Ureter (tissue), 1 donor: ENCODE measurements at places on chromosomes 13 and 19.
A peak's percentile ranks its signal among the peaks of the same experiment; 100 is the strongest.

- no peak for DNase-seq
Observed at GRCh38 chr19:54345938-54346386, 7.0 kb upstream of the LILRA4 start.

- DNase-seq: no peak
Observed at GRCh38 chr13:54449922-54450321, 1421.3 kb downstream of the OLFM4 start.

DNA sequence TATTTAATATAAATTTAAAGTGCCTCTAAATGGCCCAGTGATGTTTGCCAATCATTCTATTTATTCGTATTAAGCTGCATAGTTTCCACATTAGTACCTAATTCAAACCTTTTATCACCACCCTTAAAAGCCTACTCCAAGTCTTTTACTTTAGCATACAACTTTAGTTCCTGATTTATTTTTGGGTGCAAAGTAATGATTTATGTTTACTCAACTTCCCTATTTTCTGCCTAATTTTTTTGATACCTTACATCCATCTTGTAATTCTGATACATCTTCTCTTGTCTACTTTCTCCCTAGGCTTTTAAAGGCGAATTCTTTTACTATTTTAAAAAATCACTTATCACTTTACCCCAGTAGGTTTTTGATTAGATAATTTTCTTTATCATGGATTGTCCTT lies 2651.1 kb upstream of the PCDH20 start:
- no peak for DNase-seq

DNA sequence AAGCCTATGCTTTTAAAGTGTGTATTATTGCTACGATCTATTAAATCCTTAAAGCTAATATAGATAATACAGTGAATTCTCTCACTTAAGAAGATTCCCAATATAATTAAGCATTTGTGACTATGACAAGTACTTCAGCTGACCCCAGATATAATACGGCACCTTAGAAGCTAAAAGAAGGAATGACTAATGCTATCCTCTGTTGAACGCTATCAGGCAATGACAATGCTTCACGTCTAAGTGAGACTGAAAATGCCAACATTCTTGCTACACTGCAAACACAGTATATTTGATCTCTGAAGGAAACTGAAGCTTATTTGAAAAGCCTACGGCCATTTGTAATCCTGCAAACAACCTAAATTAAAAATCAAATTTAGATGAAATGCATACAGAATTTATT lies 19.7 kb downstream of the VWA8 start:
- no peak for DNase-seq

GRCh38 chr19:16586991-16587832 lies 15.0 kb upstream of the SLC35E1 start:
- peak; percentile 76 for DNase-seq

DNA sequence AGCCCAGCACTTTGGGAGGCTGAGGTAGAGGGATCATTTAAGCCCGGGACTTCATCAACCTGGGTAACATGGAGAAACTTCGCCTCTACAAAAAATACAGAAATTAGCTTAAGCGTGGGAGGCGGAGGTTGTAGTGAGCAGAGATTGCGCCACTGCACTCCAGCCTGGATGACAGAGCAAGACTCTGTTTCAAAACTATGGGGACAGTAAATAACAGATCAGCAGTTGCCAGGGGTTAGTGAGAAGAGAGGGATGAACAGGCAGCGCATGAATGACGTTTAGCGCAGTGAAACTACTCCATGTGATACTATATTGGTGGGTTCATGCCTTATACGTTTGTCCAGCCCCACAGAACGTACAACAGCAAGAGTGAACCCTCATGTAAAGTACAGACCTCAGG lies 7.1 kb upstream of the ICAM3 start:
- DNase-seq: no peak

DNA sequence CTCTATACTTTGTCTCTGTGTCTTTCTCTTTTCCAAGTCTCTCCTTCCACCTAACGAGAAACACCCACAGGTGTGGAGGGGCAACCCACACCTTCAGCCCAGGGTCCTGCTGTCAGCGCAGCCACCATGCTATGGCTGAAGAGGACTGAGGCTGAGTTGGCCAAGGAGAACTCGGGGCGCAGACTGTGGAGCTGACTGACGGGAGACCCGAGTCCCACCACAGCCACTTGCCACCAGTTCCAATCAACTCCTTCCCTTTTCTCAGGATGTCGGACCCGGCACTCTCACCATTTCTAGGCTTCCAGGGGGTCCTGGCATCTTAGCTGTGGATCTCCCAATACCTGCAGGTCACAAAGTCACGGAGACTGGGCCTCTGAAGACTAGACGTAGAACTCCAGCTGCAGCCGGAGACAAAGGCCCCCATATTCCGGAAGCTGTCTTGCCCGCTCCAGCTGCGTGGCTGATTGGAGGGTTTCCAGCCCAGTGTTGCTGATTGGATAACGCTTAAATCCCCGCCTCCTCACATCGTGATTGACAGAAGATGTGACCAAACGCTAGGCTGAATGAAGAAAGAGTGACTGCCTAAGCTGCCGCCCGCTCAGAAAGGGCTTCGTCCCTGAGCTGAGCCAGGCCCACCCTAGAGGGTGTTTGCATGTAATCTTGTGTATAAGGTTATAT lies 63.6 kb downstream of the ZNF429 start:
- DNase-seq: peak; percentile 89

DNA sequence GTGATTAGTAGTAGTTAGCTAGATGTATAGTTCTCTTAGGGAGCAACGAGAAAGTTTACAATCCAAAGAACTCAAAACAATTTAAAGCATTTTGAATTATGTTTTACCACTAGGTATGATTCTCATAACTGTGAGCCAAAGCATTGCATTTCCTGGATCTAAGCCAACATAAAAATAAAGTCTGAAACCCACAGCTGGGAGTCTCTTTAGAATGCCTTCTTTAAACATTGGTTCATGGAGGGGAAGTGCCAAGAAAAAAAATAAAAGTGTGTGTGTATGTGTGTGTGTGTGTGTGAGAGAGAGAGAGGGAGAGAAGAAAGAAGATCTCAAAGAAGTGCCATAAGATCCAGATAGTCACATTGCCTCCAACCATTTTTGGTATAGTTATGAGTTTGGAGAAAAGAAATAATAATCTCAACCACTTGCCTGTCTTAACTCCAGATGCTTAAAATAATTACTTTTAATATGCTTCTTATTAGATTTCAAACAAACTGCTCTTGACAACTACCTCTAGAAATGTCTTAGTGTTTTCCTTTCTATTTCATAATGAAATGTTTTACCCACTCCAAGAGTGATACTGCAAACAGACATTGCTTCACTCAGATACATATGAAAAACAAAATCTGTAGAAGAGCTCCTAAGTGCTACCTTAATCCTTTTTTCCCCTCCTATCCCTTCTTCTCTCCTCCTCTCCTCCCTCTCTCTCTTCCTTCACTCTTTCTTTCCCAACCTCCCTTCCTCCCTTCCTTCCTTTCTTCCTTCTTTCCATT lies 554.1 kb downstream of the KCTD12 start:
- no peak for DNase-seq

GRCh38 chr13:92575777-92576176 lies 650.8 kb upstream of the GPC6 start:
- no peak for DNase-seq

DNA sequence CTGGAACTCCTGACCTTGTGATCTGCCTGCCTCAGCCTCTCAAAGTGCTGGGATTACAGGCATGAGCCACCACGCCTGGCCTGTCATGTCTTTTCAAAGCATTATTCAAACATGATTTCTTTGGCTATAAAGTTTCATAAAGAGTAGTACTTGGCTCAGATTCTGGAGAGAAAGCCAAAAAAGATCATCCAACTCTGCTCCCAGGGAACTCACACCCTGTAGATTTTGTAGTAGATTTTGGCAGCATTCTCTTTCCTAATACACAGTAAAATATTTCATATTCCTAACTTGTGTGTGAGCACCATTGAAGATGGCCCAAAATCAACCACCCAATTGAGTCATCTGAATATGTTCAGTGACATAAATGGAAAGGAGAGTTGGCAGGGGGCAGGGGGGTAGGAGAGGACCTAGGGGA lies 48.4 kb downstream of the CAB39L start:
- DNase-seq: no peak

DNA sequence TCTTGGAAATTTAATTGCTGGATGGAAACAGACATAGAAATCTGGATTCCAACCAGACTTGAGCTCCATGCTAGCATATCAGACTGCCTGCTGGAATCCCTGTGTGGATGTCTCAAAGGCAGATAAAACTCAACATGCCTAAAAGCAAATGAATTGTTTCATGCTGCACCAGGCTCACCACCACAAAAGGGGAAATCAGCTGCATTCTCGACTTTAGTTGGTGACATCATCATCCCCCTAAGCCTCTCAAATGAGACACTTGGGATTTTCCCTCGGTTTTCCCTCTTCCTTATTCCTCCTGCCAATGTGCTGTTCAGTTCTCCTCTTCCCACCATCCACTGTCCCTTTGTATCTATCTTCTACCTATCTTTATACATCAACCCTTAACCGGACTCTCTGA lies 134.3 kb downstream of the ZDHHC20 start:
- DNase-seq: no peak

GRCh38 chr13:104953588-104953987 lies 1581.9 kb downstream of the EFNB2 start:
- DNase-seq: no peak

DNA sequence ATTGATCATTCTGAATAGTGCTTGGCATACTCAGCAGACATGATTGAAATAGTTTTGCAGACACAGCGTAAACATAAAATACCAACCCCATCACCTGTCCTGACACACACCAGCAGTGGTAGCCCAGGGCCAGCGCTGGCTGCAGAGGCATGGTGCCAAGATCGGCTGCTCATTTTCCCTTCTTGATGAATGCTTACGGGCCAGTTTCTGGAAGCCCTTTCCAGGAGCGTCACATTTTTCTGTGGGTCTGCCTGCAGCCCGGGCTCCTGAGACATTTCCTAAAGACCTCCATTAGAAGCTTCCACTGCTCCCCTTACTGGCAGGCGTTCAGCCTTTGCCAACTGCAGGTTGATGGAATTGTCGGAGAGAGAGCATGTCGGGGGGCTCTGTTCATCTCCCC lies 48.6 kb downstream of the CHST8 start:
- DNase-seq: no peak

- DNase-seq: no peak
Observed at GRCh38 chr13:97548138-97548537, 114.2 kb downstream of the RAP2A start.

GRCh38 chr19:36059180-36059910 lies 4.6 kb downstream of the WDR62 start:
- no peak for DNase-seq

GRCh38 chr13:24214528-24214927 lies 54.0 kb downstream of the SPATA13 start:
- no peak for DNase-seq

- peak; percentile 72 for DNase-seq
Observed at GRCh38 chr19:38661996-38662395, 14.5 kb downstream of the ACTN4 start.

DNA sequence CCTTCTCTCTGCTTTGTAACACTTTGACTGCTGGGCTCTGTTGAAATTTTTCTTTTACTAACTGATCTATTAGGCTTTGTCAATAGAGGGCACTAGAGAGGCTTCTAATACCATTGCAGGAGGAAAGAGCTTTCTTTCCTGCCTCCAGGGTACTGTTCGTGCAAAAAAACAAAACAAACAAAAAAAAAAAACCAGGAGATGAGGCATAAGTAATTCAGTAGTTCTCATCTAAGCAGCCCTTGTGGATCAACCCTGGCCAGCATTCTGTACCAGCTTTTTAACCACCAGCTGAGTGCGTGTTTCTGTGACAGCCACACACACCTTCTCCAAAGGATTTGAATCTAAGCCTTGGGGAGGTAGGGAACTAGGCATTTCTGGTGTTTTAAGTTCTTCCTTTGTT lies 1707.6 kb upstream of the SLC10A2 start:
- no peak for DNase-seq

DNA sequence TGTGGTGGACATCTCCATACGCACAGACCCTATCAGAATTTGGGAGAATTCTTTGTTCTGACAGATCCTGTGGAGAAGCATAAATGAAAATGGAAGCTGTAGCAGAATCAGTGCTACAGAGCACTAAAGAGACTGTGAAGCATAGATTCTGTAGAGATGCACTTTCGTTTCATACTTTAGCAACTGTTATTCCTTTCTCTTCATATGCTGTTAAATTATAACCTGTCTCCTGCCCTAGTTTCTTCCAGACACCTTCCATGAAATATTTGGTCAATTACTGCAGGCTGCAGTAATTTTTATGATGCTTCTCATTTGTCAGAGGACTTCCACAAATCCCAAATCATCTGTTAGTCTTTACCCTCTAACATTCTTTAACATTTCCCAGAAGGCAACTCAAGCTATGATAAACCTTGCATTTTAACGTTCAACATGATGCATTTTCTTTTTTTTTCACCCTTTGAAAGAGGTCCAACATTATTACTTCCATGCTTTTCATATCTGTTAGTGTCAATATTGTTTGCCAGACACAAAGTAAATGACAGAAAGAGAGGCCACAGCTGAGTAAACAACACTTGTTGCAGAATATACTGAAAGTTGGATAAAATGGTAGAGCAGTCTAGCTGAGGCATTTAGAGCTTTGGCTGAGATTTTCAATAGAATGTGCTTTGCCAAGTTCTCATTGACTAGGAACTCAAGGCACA lies 412.7 kb downstream of the LMO7 start:
- DNase-seq: no peak

DNA sequence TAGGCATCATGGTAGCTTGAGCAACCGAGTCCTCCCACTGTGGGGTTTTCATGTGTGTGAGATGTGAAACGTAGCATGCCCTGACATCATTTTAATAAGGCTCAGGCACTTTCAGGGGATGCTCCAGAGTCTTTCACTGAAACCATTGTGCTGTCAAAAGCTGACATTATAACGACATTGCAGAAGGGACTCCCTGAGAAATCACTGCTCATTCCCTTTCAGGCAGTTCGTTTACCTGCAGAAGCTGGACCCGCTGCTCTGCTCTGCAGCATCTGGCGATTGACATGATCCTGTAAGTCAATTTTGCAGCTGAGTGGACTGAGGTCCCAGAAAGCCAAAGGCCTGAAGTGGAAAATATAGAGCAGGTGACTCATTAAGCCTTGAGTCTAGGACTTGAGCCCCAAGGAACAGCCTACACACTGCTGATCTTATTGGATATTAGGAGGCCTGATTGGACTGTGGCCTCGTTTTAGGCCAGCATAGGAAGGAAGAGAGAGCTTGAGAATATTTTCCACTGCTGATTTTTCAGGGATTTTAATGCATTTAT lies 54.0 kb upstream of the CNMD start:
- DNase-seq: no peak

DNA sequence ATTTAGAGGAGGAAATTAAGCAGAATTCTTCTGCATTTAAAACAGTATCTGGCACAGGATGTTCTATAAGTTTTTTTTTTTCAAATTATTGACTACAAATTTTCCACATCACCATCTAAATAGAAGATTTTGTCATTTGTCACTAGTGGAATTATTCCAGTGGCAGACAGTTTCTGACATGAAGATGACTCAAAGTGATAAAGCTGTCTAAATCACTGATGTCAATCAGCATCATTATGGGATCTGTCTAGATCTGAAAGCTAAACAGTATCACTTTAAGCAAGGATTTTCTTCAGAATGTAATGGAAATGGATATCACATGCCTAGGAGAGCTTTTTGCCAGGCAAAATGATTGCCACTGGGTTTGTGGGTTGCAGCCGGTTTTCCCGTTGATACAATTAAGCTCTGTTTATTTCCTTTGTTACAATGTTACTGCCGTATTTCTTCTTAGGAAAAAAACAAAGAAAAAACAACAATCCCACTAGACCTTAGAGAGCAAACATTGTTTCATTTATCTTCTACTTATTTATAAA lies 1657.0 kb upstream of the PRR20A start:
- DNase-seq: no peak
